ENCODE measurements at places on chromosomes 3 and 15.

DNA sequence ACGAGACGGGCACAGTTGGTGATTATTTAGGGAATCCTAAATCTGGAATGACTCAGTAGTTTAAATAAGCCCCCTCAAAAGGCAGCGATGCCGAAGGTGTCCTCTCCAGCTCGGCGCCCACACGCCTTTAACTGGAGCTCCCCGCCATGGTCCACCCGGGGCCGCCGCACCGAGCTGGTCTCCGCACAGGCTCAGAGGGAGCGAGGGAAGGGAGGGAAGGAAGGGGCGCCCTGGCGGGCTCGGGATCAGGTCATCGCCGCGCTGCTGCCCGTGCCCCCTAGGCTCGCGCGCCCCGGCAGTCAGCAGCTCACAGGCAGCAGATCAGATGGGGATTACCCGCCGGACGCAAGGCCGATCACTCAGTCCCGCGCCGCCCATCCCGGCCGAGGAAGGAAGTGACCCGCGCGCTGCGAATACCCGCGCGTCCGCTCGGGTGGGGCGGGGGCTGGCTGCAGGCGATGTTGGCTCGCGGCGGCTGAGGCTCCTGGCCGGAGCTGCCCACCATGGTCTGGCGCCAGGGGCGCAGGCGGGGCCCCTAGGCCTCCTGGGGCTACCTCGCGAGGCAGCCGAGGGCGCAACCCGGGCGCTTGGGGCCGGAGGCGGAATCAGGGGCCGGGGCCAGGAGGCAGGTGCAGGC is 318.0 kb downstream of the FGF12 start:
- no peak for DNase-seq

- DNase-seq, result no peak
These were observed 11.5 kb downstream of the APH1B start for GRCh38 chr15:63288778-63289378.

- no peak for DNase-seq
These were observed 60.2 kb upstream of the RAB6B start for GRCh38 chr3:133955892-133956291.

DNA sequence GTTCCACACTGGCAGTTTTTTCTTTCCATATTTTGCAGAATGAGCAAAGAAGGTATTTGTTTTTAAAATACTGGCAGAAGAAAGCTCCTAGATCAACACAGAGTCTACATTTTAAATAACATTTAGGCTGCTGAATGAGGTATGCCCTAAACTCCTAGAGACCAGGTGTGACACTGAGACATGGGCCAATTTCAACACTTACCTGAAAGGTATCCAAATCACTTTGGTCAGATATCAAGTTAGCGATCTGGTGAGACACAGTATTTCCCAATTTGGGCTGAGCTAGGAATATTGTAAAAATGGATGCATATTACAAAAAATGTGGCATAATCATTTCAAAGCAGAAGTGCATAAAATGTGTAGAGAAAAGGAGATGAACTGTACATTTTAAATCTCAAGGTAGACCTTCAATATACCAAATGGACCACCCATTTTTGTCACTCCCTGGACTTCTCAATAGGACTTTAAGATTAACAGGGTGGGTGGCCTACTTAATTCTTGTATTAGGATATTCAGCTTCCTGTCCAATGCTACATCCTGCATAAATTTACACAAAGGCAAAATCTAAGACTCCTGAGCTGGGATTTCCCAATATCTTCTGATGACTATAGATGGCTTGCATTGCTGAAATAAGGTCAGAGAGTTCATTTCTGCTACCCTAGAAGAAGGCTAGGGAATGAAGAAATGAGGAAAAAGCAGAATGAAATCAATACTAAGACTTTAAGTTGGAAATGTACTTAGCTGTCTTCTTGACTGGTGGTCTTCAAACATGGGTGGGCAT is 487.8 kb downstream of the FOXP1 start:
- no peak for DNase-seq

- DNase-seq, result no peak
These were observed 13.4 kb downstream of the IL17RD start for GRCh38 chr3:57151749-57152148.

- DNase-seq, result no peak
These were observed 15.9 kb downstream of the CORO2B start for GRCh38 chr15:68594533-68595259.

GRCh38 chr3:142087676-142088075 is 61.7 kb downstream of the TFDP2 start:
- DNase-seq, result no peak

DNA sequence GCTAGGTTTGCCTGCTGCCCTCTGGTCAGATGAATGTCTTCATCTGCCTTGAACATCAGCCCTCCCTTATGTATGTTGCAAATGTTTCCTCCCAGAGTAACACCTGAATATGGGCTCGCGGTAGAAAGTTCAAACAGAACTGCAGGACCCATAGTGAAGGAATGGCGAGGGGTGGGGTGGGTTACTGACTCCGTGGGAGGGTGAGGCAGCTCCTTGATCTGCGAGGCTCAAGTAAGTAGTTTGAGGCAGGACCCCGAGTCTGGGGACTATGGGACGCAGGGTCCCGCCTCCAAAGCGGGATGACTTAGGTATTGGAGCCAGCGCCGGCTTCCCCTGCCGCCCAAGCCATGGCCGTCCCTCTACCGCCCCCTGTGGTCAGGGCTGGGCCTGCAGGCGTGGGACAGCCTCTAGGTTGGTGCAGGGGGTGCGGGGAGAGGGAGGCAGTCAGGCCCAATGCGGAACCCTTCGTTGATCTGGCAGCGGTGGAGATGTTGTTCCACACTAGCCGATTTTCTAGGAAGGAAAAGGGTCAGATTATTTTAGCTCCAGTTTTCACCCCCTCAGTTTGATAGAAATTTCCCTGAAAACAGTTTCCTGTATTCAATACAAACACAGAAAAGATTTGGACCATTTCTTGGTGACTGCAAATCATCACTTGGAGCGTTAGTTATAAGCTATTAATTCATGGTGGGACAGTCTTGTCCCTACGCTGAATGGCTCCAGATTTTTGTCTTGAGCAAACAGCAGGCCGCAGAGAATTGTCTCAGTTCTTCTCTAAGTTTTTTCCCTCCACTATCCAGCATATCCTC is 72.3 kb downstream of the CORO2B start:
- peak; percentile 28 for DNase-seq

GRCh38 chr3:118533676-118534075 is 501.0 kb downstream of the IGSF11 start:
- DNase-seq, result no peak

- DNase-seq, result no peak
These were observed 283.3 kb downstream of the FEZF2 start for GRCh38 chr3:62090066-62090465.

DNA sequence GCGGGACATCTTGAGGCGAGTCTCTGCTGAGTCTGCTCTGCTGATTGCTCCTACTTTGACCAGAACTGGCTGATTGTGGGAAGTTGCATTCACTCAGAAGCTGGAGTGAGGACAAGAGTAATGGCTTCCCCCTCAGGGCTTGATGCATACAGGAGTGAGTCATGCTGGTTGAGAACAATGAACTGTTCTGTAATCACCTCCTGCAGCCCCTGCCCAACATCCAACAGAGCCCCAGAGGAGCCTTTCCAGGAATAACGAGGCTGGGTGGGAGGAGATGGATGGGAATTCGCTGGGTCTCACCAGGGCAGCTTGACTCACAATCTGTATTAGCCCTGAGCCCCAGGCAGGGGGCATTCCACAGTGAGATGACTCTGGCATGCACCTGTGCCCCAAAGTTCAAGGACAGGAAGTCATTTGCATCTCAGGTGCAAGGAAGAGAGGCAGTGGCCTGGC is 85.0 kb downstream of the RAB11A start:
- no peak for DNase-seq

DNA sequence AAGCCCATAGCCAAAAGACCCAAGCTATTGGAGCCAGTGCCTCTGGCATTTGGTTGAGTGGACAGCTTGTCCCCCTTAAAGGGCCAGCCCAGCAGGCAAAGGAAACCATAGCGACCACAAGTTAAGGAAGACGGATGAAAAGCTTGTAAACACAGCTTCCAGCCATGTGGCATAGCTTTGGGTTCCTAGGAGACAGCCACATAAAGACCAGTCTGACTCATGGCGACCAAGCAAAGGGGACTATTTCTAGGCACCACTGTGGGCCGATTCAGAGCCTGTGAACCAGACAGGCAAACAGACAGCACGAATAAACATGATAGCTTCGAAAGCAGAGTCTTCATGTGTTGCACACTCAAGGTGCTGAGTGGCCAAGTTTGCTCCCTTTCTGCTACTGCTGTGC is 30.5 kb upstream of the SRGAP3 start:
- no peak for DNase-seq

DNA sequence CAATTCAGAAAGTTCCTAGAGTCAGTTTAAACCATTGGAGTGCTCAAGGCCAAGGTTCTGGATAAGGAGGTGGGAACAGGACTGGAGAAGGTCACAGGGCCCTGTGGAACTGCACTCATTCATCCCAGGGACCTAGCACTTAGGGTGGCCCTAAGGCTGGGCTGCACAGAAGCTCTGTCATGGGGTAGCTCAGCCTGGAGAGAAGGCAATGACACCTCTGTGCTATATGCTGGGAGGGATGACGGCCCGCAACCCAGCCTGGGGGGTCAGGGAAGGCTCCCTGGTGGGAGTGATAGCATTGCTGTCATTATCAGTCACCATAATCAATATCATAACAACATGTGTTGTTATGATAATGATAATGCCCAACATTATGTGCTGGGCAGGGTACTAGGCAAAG is 13.4 kb downstream of the RBP1 start:
- no peak for DNase-seq

- no peak for DNase-seq
These were observed 40.2 kb downstream of the LRRK1 start for GRCh38 chr15:100959066-100960050.

- DNase-seq, result no peak
These were observed 2.4 kb downstream of the LMCD1 start for GRCh38 chr3:8503871-8504610.

DNA sequence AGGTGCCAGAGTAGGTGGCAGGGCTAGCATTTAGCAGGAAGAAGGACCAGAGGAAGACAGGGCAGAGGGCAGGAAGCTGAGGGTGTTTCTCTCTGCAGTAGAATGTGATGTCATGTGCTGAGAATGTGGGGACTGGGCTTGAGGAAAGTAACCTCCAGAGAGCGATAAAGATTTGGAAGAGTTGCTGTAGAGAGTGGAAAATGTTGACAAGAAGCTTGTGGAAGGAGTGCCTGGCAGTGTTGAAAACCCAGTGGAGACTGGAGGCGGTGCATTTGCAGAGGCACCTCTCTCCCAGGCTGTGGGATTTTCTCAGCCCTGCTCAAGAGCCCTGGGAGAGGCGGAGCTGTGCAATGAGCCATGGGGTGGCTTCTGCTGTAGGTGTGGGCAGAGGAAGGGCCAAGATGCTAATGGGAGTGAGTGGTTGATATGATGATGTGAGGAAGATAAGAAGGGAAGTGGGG is 54.8 kb downstream of the MESD start:
- no peak for DNase-seq

- DNase-seq, result no peak
These were observed 387.8 kb downstream of the LSAMP start for GRCh38 chr3:116057400-116058006.

- DNase-seq, result no peak
These were observed 4.4 kb upstream of the GPX1 start for GRCh38 chr3:49362561-49362960.

DNA sequence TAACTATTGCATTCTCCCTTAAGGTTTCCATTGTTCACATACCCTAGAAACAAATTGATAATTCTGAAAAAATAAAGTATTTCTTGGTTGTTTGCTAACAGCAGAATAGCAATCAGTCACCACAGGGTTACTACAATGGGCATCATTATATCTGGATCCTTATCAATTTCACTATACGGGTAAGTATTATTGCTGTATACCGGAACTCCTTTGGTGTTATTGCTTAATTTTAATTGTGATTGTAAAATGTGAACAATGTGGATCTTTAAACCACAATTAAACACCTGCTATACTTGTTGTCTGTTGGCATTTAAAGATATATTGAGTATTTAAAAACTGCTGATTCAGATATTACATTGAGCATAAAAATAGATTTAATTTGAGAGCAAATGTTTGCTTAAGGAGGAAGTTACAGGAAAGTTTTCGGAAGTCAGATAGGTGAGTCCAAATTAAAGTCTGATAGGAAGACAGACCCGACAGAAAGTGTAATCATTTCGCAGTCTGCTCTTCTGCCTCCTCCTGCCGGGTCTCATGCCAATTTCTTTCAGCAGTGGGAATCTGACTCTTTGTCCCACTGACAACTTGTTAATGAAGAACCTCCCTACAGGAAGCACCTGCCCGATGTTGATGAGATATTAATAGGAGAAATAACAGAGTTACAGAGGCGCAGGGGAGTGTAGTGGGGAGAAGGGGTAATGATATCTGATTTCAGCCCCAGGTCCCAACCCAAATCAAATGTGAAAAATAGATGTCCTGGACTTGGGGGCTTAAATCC is 169.7 kb upstream of the TBC1D5 start:
- no peak for DNase-seq

- no peak for DNase-seq
These were observed 371.7 kb upstream of the GBE1 start for GRCh38 chr3:82133070-82133606.

Measured in stimulated activated CD4-positive, alpha-beta T cell treated with anti-CD3 and anti-CD28 coated beads, Interleukin-15, amount 100 ng/mL, for 1 hour (primary cell).